ENCODE measurements at places on chromosomes 5 and 9.

- DNase-seq: no peak
Observed at GRCh38 chr5:3584724-3585531, 10.7 kb upstream of the IRX1 start.

DNA sequence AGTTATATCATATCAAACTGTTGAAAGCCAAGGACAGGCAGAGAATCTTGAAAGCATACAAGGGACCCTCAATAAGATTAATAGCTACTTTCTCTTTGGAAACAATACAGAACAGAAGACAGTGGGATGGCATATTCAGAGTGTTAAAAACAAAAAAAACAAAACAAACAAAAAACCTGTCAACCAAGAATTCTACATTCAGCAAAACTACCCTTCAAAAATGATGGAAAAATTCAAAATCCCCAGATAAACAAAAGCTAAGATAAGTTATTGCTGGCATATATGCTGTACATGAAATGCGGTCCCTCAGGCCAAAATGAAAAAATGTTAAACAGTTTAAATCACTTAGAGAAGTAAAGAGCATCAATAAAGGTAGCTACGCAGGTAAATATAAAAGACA, 425.1 kb downstream of the ACTL7B start:
- DNase-seq: no peak

DNA sequence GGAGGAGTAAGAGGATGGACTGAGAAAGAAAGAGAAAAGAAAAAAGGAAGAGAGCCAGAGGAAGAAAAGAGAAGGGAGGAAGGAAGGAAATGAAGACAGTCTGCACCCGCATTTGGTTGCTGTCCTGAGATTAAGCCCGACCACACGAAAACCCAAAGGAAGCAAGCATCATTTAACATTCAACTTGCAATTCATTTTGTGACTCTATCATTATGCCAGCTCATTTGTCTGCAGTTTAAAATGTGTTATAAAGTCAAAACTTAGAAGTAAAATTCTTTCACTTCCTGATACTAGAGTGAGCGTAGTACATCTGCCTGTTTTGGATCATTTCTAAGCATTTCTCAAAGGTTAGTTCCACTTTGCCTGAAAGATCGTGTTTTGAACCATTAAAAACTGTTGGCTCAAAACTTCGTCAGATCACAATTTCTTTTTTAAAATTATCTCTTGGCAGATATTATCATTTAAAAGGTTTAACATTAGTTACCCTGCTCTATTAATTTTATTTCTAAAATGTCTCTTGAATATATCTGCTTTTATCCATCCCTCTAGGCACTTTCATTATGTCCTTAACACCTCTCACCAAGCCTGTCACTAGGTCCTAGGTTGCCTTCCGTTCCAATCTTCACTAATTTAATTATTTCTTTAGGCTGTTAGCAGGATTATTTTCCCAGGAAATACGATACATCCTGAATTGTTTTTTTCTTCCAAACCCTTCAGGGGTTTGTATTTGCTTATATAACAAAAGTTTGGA, 240.9 kb downstream of the TLE4 start:
- no peak for DNase-seq

- DNase-seq: no peak
Observed at GRCh38 chr9:37187292-37187691, 66.9 kb downstream of the ZCCHC7 start.

GRCh38 chr9:71112866-71113265, 8.6 kb downstream of the TRPM3 start:
- DNase-seq: no peak

GRCh38 chr5:113092683-113093082, 116.1 kb downstream of the DCP2 start:
- no peak for DNase-seq

DNA sequence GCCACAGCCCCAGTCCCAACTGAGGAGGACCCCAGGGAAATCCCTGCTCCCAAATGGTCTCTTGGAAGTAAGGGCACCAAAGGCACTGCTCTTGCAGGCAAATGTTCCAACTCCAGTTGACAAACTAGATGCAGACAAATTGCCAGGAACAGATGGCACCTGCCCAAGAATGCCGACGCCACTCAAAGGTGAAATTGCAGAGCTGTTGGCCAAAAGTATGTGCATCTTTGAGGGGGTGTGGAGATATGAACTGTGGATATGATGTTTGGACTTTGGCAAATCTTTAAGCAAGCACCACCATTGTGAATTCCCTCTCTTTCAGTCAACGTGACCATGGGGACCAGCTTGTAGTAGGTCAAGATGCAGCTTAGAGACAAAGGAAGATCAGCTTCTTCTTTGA, 12.0 kb upstream of the CPLX2 start:
- peak; percentile 53 for DNase-seq

GRCh38 chr9:110048976-110049698, 158.8 kb downstream of the C9orf152 start:
- no peak for DNase-seq

- no peak for DNase-seq
Observed at GRCh38 chr9:19999491-20000057, 210.7 kb upstream of the SLC24A2 start.

GRCh38 chr5:149363358-149363757, 5.5 kb downstream of the PCYOX1L start:
- DNase-seq: no peak

DNA sequence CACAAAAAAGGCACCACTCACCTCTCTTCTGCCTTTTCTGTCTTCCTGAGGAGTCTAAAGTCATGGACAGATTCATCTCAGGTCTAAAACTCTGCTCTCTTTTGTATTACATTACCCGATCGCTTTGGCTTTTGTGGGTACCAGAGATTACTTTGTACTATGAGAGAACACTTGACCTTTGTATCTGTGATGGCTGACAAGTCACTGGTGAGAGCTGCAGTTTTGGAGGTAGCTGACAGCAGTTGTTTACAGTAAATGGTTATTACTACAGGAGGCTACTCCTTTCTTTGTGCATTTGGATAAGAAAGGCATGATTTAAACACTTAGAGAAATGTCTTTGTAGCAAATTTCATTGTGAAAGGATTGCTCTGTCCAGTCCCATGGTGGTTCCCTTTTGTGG, 307.3 kb downstream of the FBXL17 start:
- DNase-seq: no peak
